Stimulated activated naive CD4-positive, alpha-beta T cell (primary cell): ENCODE measurements at places on chromosomes 6 and 20.
A peak's percentile ranks its signal among the peaks of the same experiment; 100 is the strongest.

DNA sequence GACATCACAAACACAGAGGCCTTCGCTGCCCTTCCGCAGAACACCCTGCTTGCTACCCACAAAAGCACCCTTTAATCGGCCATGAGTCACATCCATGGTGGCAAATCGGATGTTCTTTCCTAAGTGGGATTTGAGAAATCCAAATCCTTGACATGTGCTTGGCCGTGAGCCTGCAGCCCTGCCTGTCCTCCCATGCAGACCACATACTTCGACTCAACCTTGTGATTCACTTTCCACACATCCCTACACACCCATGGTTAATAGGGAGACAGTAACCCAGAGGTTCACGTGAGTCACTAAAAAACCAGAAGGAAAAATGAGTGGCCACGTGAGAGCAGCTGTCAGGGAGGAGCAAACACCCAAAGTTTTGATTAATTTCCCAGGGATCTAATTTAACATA lies 19.4 kb downstream of the RAMACL start:
- DNase-seq, result no peak

- DNase-seq, result no peak
These were observed 49.9 kb upstream of the TOP1 start for GRCh38 chr20:40978761-40979160.

- DNase-seq, result no peak
These were observed 64.7 kb downstream of the ARHGAP18 start for GRCh38 chr6:129645106-129645829.

GRCh38 chr20:34815636-34816035 lies 9.8 kb downstream of the NCOA6 start:
- no peak for DNase-seq

DNA sequence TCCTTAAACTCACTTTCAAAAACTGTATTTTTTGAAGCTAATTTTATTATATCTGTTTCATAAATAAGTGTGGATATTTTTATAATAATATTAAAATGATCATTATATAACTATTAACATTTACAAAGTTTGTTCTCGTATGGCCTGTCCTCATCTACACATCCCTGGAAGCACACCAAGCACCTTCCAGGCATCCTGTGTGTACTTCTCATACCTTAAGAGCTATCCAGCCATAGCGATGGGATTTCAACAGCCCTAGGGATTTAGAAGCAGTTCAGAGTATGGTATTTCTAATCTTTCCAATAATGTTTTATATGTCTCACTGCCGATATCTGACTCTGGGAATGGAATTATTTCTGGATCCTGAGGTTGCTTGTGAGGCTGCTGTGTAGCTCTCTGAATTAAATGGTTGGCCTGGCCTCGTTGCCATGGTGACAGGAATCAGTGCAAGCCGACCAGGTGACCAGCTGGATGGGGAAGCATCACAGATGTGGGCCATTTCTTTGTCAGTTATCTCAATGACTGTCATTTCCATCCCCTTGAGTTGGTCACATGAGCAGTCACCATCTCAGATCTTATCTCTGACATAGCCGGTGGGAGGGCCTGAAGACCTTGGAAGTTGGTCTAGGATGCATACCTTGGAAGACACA lies 265.2 kb upstream of the RIN2 start:
- DNase-seq, result no peak

DNA sequence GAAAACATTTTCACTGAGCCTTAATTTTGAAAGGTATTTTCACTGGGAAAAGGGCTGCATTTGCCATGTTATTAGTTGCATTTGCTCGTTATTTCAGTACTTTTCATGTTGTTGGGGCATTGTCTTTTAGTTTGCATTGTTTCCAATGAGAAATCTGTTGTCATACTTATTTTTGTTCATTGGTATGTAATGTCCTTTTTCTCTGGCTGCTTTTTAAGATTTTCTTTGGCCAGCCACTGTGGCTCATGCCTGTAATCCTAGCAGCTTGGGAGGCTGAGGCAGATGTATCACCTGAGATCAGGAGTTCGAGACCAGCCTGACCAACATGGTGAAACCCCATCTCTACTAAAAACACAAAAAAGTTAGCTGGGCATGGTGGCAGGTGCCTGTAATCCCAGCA lies 379.9 kb downstream of the SAMD5 start:
- DNase-seq, result no peak

DNA sequence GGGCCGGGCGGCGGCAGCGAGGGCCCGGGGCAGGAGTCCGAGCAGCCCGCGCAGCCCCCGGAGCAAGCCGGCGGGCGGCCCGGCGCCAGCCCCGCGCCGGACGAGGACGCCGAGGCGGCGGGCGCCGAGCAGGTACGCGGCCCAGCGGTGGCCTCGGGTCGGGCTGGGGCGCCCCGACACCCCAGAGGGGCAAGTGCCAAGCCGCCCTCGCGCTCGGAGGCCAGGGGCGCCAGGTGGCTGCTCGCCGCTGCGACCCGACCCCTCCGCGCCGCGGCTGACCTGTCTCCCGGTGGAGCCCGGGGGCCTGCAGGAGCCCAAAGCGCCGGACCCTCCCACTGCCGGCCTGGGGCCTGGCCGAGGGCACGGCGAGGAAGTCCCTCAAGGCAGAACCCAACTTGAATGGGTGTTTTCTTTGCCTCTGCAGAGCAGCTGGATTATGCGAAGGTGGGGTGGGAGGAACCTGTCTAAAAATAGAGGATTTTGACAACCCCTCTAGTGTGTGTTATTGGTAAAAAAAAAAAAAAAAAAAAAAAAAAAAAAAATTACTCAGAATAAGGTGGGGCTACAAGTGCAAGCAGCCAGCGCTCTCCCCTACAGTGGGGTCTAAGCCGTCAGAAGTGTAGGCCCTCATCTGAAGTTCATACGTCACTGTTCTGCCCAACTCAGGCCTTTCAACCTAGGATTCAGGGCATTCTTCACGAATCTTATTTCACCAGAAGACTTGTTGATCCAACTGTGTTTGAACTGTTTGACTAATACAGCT lies 609 bp downstream of the OGFRL1 start:
- peak; percentile 13 for DNase-seq

- DNase-seq, result no peak
These were observed 573.5 kb downstream of the COL12A1 start for GRCh38 chr6:74632196-74632875.

GRCh38 chr6:100229512-100229911 lies 235.2 kb downstream of the SIM1 start:
- no peak for DNase-seq

DNA sequence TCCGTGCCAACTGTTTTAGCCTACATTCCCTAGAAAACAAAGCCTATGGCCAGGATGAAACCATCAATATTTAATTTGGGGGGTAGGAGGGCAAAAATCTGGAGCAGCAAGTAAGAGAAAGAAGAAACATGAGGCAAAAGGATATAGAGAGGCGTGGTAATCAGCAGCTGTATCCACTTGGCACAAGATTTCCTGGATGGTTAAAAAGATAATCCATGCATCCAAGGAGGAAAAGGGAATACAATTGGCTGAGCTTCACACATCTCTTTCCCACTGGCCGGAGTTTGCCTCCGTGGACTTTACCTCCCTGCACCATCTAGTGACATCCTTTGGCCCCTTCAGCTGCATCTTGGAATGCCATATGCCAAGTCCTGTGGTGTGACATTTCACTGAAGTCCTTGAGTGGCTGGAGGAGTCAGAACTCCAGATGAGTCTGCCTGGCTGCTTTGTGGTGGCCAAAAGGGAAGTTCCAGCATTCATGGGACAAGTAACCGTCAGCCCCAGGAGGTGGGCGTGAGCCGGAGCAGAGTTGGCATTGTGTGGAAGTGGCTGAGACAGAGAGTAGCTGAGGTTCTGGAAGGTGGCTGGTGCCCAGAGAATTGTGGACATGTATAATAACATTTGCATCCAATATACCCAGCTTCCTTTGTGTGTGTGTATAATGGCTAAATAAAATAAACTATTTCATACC lies 13.7 kb upstream of the TMX4 start:
- no peak for DNase-seq

GRCh38 chr20:14142171-14142570 lies 146.9 kb downstream of the MACROD2 start:
- DNase-seq, result no peak

DNA sequence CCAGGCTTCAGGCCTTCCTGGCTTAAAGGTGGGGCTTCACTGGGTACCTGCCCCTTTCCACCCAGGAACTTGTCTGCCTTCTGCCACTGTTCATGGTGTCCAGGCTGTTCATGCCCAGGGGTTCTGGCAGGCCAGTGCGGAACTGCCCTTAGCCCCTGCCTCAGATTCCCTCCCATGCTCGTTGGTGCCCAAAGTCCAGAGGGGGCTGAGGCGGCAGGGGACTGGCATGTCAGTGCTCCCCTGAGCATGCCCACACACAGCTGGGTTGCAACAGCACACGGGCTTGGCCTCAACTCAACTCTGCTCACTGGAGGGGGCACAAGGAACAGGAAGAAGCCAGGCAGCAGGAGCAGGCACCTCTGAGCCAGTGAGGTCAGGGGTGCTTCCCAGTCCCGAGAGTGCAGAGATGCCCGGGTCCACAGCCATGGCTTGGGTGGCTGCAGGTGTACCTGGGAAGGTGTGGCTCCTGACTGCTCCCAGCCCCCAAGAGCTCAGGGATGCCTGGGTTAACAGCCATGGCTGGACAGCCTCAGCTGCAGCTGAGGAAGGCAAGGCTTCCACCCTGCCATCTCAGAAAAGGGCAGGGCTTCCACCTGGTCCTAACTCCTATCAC lies 845.9 kb downstream of the EYS start:
- no peak for DNase-seq

DNA sequence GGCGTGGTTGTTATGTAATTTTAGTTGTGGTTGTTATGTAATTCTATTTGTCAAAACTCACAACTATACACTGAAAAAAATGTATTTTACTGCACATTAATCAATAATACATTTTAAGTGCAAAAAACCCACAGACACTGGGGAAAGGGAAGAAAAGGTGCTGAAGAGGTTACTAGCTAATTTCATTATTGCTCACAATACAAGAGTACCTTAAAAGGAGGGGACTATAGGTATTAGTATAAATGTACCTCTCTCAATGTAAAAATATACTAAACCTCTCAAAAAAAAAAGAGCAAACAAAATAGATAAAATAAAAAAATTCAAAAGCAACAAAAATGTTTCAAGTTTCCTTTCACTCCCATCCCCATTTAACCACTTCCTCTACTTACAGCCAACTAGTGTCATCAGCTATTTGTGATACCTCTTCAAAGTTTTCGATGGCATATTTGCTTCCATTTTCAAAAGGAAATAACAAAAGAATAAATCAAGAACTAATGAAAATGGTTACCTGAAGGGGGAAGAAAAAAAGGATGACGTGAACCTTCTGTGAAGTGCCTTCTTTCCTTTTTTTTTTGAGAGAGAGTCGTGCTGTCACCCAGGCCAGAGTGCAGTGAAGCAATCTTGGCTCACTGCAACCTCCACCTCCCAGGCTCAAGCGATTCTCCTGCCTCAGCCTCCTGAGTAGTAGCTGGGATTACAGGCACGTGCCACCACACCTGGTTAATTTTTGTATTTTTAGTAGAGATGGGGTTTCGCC lies 30.2 kb downstream of the RANBP9 start:
- no peak for DNase-seq

- no peak for DNase-seq
These were observed 134.8 kb upstream of the TSHZ2 start for GRCh38 chr20:52837378-52837777.

- DNase-seq, result no peak
These were observed 42.0 kb downstream of the UQCC1 start for GRCh38 chr20:35369804-35370203.

DNA sequence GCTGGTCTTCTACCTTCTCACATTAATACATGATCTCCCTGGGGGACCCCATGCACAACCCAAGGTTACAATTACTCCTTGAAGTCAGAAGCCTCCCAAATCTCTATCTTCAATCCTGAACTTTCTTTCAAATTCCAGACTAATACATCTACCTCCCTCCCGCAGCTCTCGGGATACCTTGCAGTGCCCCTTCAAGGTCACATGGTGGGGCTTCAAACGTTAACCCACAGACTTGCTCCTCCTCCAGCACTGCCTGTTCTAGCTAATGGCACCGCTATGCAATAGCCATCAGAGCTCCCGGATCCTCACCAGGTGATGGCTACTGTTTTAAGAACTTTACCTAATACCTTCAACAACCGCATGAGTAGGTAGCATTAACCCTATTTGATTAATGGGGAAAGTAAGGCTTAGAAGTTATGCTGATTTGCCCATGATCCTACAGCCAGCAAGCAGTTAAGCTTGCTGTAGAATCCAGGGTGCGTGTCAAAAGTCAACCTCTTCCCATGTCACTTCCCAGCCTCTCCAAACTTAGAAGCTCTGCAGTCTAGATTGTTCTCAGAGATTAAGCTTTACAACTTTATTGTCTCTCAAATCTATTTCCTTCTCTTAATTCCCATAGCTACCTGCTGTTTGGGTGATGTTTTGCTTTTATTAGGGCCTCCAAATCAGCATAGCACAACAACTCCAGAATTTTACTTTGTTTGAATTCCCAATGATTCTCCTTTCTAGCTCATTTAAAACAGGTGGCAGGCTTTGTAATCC lies 44.7 kb downstream of the PLAGL1 start:
- no peak for DNase-seq

DNA sequence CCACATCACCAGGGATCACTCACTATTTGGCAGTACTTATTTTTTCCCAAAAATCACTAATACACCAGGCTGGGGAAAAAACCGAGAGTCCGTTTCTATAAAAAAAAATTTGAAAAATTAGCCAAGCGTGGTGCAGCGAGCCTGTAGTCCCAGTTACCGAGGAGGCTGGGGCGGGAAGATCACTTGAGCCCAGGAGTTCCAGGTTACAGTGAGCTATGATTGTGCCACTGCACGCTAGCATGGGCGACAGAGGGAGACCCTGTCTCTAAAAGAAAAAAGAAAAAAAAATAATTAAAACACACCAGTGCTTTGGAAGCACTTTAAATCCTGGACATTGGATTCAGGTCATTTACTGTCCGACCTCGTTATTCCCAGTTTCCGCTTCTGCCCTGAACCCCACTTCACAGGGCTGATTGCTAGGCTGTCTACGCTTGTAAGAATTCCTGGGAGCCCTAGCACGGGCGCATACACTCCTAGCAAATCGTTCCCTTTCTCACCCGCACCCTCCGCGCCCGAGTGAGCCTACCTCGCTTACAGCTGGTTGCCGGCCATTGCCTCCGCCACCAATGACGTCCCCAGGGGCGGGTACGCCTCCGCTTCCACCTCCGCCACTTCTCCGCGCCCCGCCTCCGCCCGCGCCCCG lies at the start of gene TPMT:
Gene TPMT, minus strand, starts transcription at position 571 of the 643 bp plus-strand sequence. CDS start 5,950 bp downstream, outside the sequence.
- no peak for DNase-seq

GRCh38 chr20:32649697-32650400 lies 23.9 kb downstream of the C20orf203 start:
- no peak for DNase-seq

DNA sequence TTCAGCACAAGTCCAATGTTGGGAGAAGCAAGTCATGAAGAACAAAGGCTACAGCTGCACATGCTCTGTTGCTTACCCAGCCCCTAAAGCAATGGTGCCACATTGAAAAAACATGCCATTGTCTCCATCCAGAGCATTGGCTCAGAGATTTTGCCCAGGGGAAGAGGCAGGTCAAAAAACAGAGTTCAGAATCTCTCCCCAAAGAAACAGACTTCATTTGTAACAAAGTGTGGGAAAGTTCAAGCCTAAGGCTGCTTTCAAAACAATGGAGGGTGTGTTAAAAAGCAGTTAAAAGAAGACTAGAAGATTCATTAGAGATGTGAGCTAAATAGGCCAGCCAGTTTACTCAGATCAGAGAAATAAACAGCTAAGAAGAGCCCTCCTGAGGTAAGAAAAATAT lies 63.6 kb downstream of the DZANK1 start:
- no peak for DNase-seq

GRCh38 chr6:153131037-153131981 lies at the start of gene RGS17:
TSS of gene RGS17 (minus strand) at chr6:153131282. CDS start at chr6:153044018, 87,264 bp downstream.
- DNase-seq, result peak; percentile 11

- DNase-seq, result no peak
These were observed 190.5 kb downstream of the NKAIN2 start for GRCh38 chr6:123994168-123994567.

GRCh38 chr6:74892091-74892490 lies 313.8 kb downstream of the COL12A1 start:
- DNase-seq, result no peak
